ENCODE measurements at places on chromosomes 5 and 9.

DNA sequence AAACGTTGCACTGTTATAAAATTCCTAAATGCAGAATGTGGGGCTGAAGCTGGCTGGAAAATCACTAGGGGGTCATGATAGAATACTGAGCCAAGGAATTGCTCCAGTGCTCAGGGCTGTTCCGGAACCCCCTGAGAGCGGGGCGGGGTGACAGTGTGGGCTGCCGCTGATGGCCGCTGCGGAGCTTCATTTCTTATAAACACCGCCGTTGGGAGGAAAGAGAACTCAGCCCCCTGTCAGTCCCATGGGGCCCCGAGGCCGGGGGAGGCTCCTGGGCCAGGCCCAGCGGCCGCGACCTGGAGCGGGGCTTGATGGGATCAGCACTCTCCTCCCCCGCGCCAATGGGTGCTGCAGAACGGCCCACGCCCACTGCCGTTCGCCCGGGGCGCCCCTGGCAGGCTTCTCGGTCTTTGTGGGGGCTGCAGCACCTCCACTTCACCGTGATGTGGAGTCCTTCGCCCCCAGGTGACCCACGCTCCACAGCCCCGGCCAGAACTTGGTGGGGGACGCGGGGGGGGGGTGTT is 5.2 kb upstream of the IRF1 start:
- DNase-seq = no peak

- DNase-seq = no peak
These were observed 506 bp downstream of the ADAMTS19 start for GRCh38 chr5:129460672-129460935.

GRCh38 chr9:101840694-101841188 is 102.3 kb upstream of the GRIN3A start:
- DNase-seq = no peak

DNA sequence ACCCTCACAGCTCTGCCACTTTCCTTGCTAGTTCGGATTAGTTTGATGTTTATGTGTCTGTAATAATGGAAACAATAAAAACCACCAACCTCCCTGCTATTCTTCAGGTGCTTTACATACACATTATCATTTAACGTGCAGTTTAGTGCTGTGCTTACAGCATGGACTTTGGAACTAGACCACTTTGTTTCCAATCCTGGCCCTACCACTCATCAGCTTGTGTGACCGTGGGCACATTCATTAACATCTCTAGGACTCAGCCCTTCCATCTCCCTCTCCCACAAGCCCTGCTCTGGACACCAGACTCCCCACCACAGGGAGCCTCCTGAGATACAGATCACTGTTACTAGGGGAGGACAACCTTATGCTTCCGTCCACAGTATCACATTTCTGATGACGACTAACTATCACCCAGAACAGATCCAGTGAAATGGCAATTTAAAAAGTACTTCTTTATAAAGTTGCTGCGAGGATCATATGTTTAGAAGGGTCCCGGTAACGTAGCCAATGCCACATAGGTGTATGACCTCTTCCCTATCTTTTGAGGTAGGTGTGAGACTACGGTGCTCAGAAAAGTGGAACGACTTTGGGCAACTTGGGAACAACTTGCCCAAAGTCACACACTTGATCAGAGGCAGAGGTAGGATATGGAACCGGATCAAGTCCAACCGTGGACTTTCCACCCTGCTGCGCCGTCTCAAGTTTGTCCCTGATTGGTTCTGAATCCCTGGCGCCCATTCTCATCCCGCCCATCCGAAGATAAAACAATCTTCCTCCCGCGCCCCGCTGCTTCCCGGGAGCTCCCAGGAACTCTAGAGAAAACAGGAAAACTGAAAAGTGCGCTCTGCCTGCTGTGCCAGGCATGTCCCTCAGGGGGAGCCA is 132.4 kb upstream of the NIPBL start:
- DNase-seq = no peak

- DNase-seq = no peak
These were observed 80.3 kb downstream of the SECISBP2 start for GRCh38 chr9:89398621-89399020.

DNA sequence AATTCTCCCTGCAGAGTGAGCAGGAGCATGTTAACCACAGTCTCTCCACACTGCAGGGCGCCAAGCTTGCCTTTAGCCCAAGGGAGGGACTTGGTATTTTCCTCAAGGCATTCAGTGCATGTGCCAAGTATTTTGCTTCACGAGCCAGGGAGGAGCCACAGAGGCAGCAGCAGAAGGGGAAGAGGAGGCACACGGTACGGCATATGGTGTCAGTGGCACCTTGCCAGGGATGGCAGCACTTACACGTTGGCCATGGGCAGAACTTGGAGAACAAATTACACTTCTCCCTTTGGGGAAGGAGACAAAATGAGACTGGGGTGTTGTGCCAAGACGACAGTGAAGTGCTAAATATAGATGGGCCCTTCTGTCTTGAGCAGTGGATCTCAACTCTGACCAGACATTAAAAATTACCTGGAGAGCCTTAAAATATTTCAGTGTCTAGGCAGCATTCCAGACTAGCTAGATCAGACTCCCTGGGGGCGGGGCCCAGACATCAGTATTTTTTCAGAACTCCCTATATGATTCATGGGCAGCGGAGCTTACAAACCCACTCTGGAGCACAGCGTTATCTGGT is 155.8 kb downstream of the DRD1 start:
- no peak for DNase-seq

- DNase-seq = no peak
These were observed 323.8 kb downstream of the PDE4D start for GRCh38 chr5:59569608-59570334.

DNA sequence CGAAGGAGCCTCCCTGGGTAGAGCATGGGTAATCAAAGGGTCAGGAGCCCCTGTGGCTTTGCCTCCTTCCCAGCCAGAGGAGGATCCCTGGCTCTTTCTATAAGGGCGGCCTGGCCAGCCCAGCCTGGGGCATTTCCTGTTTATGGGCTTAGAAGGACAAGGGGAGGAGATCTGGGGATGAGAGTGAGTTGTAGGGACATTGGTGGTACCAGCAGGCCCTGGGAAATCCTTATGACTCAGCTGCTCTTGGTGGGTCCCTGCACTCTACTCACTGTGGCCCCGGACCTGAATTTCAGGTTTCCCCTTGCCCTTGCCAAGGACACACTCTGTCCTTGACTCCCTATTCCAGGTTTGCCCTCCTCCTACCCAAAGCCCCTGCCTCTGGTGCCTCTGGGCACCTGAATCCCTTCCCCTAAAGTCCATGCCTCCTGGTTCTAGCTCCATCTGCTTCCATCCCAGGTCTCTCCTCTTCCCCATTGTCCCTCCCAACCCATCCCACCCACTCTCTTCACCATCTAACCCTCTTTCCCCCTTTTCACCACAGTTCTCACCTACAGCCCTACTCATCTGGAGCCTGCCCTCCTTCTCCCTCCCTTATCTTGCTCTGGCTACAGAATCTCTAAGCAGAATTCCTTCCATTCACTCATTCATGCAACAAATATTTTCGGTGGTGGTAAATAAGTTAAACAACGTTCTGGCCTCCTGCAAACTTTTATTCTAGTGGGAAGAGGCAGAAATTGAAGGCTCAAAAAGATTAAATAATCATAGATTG is 34.9 kb downstream of the PCDH1 start:
- DNase-seq = no peak

GRCh38 chr5:139783436-139783965 is 12.1 kb upstream of the PSD2 start:
- no peak for DNase-seq

DNA sequence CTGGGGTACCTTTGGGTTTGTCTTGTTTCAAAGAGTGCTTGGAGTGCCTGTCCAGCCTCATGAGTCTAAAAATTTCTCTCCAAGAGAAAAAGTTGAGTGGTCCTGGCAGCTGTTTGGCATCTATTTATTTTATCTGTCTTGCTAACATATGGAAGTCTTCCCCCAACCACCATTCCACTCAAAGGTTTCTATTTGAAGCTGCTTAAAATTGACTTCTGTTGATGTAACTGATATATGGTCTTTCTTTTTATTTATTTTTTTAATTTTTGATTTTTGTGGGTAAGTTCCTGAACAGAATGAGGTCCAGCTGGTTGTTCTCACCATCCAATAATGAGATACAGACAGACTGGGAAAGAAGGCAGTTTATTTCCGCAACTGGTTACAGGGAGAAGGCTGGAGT is 178.7 kb upstream of the SGCD start:
- no peak for DNase-seq

GRCh38 chr5:86880785-86881492 is 263.2 kb downstream of the COX7C start:
- DNase-seq = no peak

- DNase-seq = no peak
These were observed 48.4 kb downstream of the SEC61B start for GRCh38 chr9:99270491-99270890.

DNA sequence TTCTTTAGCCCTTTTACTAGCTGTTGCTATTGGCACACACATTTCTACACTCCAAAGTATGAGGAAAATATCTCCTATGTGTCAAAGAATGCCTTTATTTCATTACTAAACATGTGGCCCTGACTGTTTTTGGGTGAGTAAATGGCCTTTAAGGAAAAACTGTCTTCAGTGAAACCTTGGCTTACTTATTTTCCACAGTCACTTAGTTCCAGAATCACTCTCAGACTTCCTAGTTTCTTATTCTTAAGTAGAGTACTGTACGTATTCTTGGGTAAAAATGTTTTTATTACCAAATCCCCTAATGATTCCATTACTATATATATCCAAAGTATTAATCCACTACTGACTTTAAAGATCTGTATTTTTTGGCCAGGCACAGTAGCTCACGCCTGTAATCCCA is 27.5 kb downstream of the ERP44 start:
- no peak for DNase-seq

- no peak for DNase-seq
These were observed 37.9 kb downstream of the LHFPL2 start for GRCh38 chr5:78610636-78611035.

DNA sequence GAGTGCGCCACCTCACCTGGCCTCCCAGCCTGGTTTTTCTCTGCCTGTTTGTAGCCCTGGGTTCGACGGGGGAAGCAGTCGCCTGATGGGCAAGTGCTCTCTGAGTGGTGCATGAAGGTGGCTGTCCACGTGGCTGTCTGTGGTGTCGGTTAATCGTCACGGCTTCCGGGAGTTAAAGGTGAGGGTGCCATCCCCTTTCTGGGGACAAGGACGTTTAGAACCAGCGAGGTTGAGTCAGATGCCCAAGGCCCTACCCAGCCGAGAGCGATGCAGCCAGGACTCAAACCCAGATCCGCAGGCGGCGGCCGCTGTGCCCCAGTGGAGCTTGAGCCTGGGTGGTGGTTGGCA is 47.7 kb downstream of the RXRA start:
- no peak for DNase-seq

- DNase-seq = no peak
These were observed 84.0 kb downstream of the ACER2 start for GRCh38 chr9:19492775-19493173.

DNA sequence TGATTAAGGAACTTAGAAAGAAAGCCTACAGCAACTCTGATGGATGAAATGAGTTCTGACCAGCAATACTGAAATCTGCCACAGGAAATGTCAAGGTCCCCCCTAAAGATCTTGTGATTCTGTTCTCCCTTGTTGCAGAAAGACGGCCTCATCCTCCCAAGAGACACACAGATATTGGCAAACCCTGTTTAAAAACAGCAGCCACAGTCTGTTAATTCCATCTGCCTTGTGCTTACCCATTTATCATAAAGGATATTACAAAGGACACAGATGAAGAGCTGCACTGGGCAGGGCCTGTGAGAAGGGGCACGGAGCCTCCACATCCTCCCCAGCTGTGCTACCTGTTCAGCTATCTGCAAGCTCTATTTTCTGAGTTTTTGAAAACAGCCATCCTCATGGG is 15.2 kb downstream of the RAPGEF1 start:
- DNase-seq = no peak

DNA sequence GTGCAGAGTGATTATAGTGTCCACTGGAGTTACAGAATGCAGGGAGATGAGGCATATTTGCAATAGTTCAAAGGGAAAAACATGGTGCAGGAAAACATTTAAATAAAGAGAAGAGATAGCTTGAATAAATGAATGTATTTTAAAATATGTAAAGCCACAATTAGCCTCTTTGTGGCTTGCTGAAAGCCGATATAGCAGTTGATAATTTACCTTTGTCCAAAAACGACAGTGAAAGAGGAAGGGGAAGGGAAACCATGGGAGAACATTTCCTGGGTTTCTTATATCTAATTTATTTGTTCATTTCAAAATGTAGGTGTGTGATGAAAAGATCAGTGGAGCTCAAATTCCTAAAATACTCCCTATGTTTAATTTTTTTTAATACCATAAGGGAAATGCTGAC is 156.1 kb downstream of the DENND1A start:
- no peak for DNase-seq

- no peak for DNase-seq
These were observed 3.4 kb downstream of the PDLIM4 start for GRCh38 chr5:132260714-132261551.
